ENCODE measurements at places on chromosomes 6 and 20.
A peak's percentile ranks its signal among the peaks of the same experiment; 100 is the strongest.

GRCh38 chr6:35081426-35081851, 59.7 kb downstream of the TCP11 start:
- no peak for DNase-seq

- peak; percentile 39 for DNase-seq
Observed at GRCh38 chr20:32536851-32537656, 48.1 kb downstream of the NOL4L start.

GRCh38 chr20:61640871-61641245, 388.8 kb downstream of the CDH4 start:
- DNase-seq, result no peak

- no peak for DNase-seq
Observed at GRCh38 chr6:106182455-106182854, 96.3 kb downstream of the PRDM1 start.

- no peak for DNase-seq
Observed at GRCh38 chr6:92377137-92377536, 1042.2 kb downstream of the EPHA7 start.

DNA sequence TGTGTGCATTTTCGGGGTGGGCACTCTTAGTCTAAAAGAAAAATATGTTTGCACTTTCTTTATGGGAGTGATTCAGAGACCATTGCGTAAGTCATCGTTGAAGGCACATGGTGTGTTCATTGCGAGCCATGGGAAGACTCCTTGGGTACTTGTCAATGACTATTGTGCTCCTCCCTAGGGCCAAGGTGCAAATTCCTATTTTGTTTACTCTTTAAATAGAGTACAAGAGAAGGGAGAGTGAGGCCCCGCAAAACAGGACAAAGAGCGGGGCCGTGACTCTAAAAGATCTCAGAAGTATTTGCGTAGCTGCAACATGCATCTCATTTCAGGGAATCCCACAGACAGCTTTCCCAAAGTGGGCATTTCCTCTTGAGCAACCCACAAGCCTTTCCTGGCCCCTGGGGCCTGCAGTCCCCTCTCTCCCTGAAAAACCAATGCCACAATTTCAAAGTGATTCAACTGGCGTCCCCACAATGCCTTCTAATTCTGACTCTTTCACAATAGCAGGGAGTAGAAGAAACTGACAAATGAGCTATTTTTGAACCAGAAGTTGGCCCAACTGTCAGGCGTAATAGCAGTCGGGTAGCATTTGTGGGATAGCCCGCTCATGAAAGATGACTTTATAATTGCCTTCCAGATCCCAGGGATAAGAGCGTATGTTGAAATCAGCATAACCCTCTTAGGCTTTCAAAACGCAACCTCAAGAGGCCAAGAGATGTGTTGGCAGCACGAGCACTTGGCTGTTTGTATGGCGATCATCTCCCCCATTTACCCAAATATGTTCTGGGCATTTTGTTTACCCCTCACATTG, 277.9 kb upstream of the BMP2 start:
- DNase-seq, result no peak

DNA sequence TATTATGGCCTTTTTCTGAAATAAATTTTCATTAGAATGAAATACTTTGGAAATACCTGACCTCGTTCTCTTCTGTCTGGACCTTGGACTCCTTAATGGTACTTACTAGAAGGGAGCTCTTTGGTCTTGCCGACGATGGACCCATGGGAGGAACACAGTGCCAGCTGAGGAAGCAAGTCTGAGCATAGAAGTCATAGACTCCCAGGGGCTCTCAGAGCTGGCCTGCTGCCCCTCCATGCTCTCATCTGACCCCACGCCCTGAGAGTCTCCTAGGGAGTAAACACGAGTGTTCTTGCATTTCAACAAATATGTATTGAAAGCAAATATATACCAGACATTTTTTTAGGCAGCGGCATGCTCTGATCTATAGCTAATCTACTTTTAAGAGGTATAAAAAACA, 87.8 kb downstream of the PLEKHG1 start:
- DNase-seq, result no peak

Data from activated CD4-positive, alpha-beta T cell treated with anti-CD3 and anti-CD28 coated beads, Interleukin-2, amount 50 U/mL, for 4 hours (primary cell).